Foreskin keratinocyte (primary cell): ENCODE measurements at places on chromosomes 3 and 15. TPM values are rescaled to one million over a fixed set of nuclear protein-coding genes. Genes with fewer than 3 reads are reported as not detected.

The RPN1 gene
- 268 and 307 TPM in 2 replicates for total RNA-seq

The ROPN1 gene
- total RNA-seq = not detected in 2 replicates

The LEKR1 gene
- total RNA-seq = 0.37 and 0.67 TPM in 2 replicates

The RFT1 gene
- 30.1 and 36.0 TPM in 2 replicates for total RNA-seq

- DNase-seq = no peak
These were observed 13.0 kb downstream of the CERS3 start for GRCh38 chr15:100515758-100516157.

DNA sequence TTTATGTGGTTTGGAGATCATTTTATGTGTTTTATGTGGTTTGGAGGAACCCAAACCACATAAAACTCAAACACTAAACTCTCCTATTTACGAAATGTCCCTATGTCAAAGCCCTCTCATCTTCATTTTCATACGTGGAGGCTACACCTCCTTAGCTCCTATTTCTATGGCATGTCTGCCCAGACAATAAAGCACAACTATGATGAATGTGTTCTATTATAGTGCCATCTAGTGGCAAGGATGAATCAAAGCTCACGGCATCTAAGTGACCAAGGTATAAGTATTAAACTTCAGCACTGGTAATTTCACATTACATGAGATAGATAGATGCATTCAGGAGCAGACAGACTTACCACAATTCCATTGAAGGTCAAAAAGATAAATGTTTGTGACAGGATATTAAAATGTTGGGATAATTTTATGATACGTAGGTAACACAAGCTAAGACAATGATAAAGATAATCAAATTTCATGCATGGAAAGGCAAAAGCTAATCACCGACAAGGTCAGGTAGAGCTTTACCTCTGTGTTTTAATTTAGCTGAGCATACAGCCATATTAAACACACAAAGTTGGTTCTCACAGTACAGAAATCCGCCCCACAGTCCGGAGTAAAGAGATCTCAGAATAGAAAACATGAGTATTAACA, 130.6 kb upstream of the FHIT start:
- DNase-seq = peak; percentile 20

- DNase-seq = peak; percentile 61
These were observed 258.4 kb downstream of the OPA1 start for GRCh38 chr3:193851428-193851847.

The PRTG gene
- total RNA-seq = not detected in 2 replicates

The CAMKV gene
- total RNA-seq = not detected in 2 replicates

The NCEH1 gene
- total RNA-seq = 17.4 and 18.3 TPM in 2 replicates

The RBMS3 gene
- 9.6 and 11.1 TPM in 2 replicates for total RNA-seq

GRCh38 chr3:168620854-168621253, 525.1 kb upstream of the GOLIM4 start:
- DNase-seq = no peak

GRCh38 chr3:72077473-72078259, 292.7 kb upstream of the PROK2 start:
- DNase-seq = no peak

DNA sequence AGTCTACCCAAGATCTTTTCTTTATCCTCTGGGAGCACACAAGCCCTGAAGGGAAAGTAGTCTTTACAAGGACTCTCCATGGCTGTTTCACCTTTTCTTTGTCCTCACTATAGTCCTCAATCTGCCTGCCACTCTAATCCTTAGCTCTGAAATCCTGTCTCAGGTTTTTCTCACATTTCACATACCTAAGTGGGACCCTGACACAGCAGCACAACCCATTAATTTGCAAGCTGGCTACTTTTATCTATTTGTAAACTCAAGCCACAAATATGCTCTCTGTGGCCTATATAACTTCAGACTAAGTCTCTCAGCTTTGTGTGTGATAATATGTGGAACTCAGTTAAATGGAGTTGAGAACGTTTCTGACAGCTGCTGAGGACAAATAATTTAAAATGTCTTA, 19.8 kb downstream of the SIN3A start:
- DNase-seq = no peak

DNA sequence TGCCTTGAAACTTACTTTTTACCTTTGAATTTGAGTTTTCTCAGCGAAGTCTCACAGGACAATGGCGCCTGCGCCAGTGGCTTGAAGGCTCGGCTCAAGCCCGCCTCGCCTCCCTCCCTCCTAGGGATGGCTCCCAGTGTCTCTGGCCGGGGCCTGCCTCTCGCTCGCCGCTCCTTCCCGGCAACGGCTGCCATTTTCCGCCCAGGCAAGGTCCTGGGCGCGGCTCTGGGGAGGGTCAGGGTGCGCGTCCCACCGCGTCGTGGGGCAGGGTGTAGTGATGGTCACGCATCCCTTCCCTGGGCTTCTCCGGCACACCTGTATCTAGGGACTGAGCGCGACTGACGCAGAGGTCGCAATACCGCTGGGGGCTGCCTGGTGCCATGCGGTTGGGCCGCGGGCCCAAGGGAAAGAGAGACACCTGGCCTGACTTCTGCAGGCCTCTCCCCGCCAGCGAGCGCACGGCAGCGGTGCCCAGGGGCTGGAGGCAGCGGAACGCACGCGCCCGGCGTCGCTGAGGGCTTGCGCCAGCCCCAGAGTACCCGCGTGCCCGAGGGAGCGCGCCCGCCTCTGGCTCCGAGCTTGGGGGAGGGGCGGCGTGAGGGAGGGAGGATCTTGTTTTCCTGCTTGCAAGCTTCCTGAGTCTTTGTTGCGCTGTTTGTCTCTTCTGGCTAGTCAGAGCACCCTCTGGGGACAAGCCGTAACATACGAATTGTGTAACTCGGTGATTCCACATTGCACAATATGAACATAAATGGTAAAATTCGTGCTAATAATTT, 20.7 kb upstream of the FEM1B start:
- DNase-seq = no peak

The AHSG gene
- total RNA-seq = 0.21 TPM in 1 of 2 replicates, not detected in the other

GRCh38 chr3:194496217-194496919, 9.6 kb upstream of the ATP13A3 start:
- no peak for DNase-seq

The HACL1 gene
- total RNA-seq = 16.3 and 18.4 TPM in 2 replicates

GRCh38 chr3:72803573-72803972, 44.7 kb downstream of the SHQ1 start:
- no peak for DNase-seq

DNA sequence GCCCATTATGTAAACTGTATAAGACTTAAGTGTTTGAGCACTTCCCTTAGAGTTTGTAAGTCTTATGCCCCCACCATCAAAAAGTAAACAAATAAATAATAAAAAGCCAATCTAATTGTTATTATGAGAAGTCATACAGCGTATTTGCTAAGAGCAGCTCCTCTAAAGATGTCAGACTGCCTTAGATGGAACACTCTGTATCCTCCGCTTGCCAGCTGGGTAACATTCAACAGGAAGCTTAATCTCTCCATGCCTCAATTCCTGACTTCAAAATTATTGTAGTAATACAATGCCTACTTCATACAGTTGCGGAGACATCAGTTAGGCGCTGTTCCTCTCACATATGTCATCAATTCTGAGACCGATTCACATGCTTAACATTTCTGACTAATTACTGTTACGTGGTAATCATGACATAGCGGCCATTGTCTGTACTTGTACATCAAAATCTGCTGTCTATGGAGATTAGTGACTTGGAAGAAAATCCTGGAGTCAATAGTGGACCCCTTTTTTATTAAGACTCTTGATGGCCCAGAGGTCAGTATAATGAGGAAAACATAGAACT, 417.7 kb downstream of the LPP start:
- no peak for DNase-seq

The GABRR3 gene
- total RNA-seq = not detected in 2 replicates

The BLOC1S6 gene
- 32.3 and 32.5 TPM in 2 replicates for total RNA-seq

- no peak for DNase-seq
These were observed 69.9 kb downstream of the TMCO5A start for GRCh38 chr15:38004218-38004861.

GRCh38 chr3:159301961-159302360, 500.1 kb downstream of the MFSD1 start:
- peak; percentile 4 for DNase-seq

GRCh38 chr3:126158016-126158911, 22.1 kb downstream of the ALDH1L1 start:
- DNase-seq = no peak

The SERINC4 gene
- total RNA-seq = 0.04 and 0.07 TPM in 2 replicates

- peak; percentile 7 for DNase-seq
These were observed 124.2 kb downstream of the ZBTB20 start for GRCh38 chr3:115022835-115023398.

DNA sequence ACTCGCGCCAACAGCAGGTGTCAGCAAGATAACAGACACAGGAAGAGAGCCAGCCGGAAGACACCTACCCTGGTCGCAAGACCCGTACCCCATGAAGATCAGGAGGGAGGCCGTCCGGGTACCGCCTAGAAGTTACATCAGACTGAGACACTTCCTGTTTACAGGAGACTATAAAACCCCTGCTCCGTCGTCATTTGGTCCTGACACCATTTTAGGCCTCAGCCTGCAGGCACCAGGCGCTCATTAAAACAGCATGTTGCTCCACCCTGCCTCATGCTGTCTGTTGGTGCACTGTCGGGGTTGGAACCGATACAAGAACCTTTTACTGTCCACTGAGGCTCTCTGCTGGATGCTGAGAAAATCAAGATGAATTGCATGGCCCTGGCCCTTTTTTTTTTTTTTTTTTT, 15.6 kb upstream of the PRTG start:
- no peak for DNase-seq

The ANKRD63 gene
- total RNA-seq = not detected in 2 replicates

The RPS17 gene
- 3,287 and 3,560 TPM in 2 replicates for total RNA-seq

- DNase-seq = no peak
These were observed 22.9 kb downstream of the RAB8B start for GRCh38 chr15:63212050-63213004.

The FMN1 gene
- 1.7 TPM in 2 replicates for total RNA-seq

- no peak for DNase-seq
These were observed 23.8 kb downstream of the NANOGP8 start for GRCh38 chr15:35061161-35061824.

GRCh38 chr3:184836090-184836822, 24.3 kb downstream of the VPS8 start:
- DNase-seq = no peak

DNA sequence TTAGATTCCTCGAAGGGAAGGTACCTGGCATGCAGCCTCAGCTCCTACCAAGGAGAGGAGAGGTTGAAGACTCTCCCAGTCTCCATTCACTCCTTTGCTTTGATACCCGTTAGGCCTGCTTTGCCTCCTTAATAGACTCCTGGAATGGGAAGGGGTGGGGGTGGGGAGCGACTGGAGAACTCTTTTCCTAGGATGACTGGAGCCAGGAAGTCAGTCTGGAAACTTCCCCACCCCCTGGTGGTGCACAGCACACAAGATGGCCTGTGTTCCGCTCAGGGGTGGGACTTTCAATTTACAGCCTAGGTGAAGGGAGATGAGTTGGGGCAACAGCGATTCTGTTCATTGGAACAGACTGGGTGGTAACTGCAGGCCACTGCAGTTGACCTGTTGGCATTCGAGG, 21.4 kb upstream of the CELF6 start:
- no peak for DNase-seq

- DNase-seq = no peak
These were observed 13.5 kb downstream of the TBC1D21 start for GRCh38 chr15:73886717-73887345.

DNA sequence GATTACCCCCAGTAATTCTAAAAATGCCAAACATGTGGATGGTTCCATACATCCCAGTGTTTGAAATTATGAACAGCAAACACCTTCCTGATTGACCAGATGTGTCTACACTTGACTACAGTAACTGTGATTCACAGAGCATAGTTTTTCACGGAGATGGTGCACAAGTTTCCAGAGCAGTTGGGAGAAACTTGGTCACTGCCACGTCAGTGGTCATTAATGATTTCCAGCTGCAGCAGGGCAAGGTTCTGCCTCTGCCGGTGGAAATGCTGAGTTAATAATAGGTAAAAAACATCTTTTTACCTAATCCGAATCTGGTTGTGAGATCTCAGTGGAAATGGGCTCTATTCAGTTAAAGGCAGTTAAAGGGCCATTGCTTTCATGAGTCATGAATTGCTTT, 154.1 kb upstream of the FEZF2 start:
- DNase-seq = peak; percentile 27

- no peak for DNase-seq
These were observed 23.1 kb downstream of the ALPK3 start for GRCh38 chr15:84840255-84840654.

- DNase-seq = no peak
These were observed 36.6 kb upstream of the MAGEF1 start for GRCh38 chr3:184748219-184749135.

The IGF1R gene
- total RNA-seq = 30.1 and 38.4 TPM in 2 replicates

GRCh38 chr3:71684757-71685386, 40.3 kb downstream of the EIF4E3 start:
- DNase-seq = peak; percentile 75

DNA sequence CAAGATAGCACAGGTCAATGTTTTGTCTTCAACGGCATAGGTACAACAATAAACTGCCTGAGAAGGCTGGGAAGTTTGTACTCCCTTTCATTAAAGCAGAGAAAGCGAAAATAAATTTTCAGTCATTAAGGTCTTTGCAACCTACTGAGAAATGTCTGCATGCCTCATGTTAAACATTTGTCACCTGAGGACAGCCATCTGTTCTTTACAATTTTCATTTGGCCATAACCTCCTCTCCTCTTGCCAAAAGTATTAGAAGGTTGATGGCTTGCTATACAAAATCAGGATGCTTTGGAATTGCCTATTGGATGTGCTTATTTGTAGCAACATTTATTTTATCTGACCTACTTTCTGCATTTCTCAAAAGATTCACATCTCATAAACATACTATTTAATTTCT, 122.7 kb downstream of the GOLIM4 start:
- no peak for DNase-seq

The ZNF501 gene
- total RNA-seq = 3.2 TPM in 2 replicates

GRCh38 chr15:63291507-63291906, 14.1 kb downstream of the APH1B start:
- peak; percentile 41 for DNase-seq

DNA sequence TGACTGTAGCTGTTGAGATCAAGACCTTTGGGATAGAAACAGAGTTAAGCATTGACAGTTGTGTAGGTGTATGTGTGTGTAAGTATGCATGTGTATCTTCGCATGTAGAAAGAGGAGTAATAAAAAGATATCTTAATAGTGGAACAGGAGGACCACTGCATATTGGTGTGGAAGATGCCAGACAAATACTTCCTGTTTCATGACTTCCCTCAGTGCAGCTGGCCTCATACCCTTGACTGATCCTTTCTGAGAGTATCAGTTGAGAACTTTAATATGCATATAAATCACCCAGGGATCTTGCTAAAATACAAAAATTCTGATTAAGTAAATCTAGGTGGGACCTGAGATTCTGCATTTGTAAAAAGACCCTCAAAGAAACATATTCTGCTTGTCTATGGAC, 8.5 kb upstream of the ZBED2 start:
- DNase-seq = no peak
